ENCODE measurements at places on chromosomes 7 and 10.

GRCh38 chr7:45593877-45594276 lies 19.7 kb downstream of the ADCY1 start:
- DNase-seq: no peak

GRCh38 chr7:138848056-138848980 lies 50.3 kb upstream of the ATP6V0A4 start:
- DNase-seq: no peak

DNA sequence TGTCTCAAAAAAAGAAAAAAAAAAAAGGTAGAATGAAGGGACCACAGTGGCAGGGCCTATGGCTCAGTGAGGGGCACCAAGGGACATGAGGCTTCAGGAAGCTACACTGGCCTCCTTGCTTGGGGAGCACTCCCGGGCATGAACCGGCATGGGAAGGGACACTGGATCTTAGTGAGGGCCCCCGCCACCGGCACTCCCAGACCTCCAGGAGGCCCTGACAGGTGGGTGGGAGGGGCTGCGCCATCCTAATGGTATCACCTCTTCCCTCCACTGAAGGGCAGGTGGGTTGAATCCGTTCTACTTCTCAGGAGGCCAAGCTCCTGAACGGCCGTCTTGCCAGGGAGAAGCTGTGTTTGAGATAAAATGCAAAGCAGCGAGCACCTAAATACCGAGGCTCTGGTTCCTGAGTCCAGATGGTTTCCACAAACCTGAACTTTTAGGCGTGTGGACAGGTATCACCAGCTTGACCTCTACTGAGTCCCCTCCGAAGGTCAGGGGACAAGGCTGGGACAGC lies 69.8 kb downstream of the C10orf143 start:
- DNase-seq: no peak

DNA sequence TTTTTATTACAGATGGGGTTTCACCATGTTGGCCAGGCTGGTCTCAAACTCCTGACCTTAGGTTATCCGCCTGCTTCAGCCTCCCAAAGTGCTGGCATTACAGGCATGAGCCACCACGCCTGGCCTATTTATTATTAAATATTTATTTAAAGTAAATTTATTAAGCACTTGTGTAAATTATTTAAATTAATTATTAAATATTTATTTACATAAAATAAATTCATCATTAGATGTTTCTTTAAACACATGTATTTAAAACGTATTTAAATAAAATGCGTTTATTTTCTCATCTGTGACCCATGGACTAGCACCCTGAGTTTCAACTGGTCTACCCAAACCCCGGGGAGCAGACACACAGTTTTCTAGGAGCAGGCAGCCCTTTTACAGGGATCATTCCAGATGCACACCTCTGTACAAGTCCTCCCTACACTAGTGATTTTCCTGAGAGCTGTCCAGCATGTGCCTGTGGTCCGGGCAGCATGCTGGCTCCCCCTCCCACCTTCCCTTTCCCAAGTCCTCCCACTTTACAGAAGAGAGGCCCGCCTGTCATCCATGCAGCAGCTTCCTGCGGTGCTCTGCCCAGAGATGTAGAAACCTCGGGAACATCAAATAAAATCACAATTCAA lies 89.2 kb upstream of the ATP6V0A4 start:
- DNase-seq: no peak

GRCh38 chr10:100303724-100304319 lies 17.3 kb upstream of the BLOC1S2 start:
- no peak for DNase-seq

GRCh38 chr7:21733837-21734236 lies 191.0 kb downstream of the DNAH11 start:
- DNase-seq: no peak

DNA sequence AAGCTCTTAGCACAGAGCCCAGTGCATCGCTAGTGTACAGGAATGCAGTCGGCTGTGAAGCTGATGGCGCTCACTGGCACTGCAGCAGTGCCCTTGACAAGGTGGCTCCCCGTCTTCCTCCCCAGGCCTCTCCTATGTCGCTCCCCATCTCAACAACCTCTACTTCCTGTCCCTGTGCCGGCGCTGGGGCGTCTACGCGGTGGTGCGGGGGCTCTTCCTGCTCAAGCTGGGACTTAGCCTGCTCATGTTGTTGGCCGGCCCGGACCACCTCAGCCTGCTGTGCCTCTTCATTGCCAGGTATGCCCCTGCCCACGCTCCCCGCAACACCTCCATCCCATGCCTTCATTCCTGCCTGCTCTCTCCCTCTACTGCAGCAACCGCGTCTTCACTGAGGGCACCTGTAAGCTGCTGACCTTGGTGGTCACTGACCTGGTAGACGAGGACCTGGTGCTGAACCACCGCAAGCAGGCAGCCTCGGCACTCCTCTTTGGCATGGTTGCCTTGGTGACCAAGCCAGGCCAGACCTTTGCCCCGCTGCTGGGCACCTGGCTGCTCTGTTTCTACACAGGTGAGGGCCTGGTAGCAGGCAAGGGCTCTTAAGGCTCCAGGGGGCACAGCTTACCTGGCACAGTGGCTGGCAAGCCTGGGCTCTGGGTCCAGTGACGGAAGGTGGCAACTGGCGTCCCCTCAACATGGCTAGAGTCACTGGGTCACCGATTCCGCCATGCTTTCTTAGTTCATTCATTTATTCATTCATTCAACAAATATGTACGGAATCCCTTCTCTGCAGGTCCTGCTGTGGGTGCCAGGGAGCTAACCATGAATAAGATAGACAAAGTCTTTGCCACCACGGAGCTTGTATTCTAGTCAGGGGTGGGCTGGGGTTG lies 22.3 kb upstream of the C10orf95 start:
- DNase-seq: no peak

GRCh38 chr7:136131304-136131630 lies 154.1 kb upstream of the MTPN start:
- DNase-seq: no peak

GRCh38 chr10:32295027-32295426 lies 51.9 kb downstream of the EPC1 start:
- no peak for DNase-seq

GRCh38 chr7:70098905-70099672 lies 500.8 kb downstream of the AUTS2 start:
- DNase-seq: no peak

DNA sequence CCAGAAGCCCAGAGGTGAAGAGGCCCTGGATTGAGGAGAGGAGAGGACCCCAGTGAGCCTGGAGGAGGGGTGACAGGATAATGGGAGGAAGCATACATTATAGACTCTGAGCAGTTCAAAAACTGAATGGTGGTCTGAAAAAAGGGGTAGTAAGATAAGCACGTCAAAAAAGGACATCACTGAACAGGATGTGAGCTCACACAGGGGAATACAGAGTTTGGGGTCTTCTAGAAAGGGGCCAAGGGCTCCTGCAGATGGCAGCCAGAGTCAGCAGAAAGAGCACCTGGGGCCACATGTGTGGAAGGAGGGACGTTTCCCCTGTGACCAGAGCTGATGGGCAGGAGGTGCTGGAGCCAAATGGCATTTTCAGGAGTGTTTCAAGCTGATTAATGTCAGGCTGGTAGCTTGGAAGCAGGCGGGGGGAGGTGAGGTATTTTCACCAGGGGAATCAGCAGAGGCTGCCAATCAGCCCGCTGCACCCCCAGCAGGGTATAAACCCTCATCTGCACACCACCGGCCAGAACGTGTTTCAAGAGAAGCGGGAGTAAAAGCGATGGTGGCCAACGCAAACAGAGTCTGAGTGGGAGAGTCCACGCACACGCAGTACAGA lies 85.8 kb downstream of the TNS3 start:
- DNase-seq: no peak

DNA sequence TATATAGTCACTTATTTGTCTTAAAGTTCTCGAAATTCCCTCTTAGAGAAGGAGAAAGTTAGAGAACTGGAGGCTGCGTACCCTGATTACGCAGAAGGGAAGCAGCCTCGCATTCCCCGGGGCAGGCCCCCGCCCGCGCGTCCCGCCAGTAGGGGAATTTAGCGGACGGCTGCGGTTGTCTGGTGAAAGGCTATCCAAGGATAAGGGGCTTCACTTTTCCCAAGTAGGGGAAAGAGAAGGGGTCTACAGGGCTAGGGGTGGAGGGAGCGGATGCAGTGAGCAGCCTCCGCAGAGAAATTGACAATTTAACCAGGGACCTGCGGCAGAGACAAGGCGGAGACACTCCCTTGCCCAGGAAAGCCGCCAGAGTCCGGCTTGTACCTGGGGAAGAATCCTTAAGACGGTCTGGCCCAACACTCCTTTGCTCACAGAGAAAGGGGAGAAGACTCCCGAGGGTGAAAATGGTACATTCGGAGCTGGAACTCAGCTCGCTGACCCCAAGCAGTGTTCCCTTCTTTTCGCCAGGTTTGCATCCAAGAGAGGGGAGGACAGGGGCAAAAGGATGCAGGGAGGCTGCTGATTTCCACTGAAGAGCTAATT lies 994 bp upstream of the MAGI2 start:
- no peak for DNase-seq

DNA sequence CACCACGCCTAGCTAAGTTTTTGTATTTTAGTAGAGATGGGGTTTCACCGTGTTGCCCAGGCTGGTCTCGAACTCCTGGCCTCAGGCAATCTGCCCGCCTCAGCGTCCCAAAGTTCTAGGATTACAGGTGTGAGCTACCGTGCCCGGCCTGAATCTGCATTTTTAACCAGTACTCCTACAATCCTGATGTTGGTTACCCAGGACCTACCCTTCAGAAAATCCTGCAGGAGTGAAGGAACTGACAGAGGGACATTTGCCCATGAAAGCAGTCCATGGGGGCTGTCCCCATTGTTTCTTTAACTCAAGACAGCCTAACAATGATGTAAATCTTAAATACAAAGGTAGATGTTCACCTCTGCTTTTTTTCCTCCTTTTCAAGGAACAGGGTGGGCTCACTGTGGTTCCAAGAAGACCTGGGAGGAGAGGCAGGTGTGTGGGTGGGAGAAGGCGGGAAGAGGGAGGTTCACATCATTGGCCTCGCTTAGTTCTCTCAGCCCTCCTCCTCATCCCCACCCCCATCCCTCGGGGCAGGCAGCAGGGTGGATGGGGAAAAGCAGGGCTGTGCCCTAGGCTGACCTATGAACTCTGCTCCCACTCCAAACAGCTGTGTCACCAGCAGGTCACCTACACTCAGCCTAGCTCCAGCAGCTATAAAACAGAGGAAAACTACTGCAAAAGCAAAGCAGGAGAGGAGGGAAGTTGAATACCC lies 13.5 kb downstream of the LRRC20 start:
- no peak for DNase-seq

DNA sequence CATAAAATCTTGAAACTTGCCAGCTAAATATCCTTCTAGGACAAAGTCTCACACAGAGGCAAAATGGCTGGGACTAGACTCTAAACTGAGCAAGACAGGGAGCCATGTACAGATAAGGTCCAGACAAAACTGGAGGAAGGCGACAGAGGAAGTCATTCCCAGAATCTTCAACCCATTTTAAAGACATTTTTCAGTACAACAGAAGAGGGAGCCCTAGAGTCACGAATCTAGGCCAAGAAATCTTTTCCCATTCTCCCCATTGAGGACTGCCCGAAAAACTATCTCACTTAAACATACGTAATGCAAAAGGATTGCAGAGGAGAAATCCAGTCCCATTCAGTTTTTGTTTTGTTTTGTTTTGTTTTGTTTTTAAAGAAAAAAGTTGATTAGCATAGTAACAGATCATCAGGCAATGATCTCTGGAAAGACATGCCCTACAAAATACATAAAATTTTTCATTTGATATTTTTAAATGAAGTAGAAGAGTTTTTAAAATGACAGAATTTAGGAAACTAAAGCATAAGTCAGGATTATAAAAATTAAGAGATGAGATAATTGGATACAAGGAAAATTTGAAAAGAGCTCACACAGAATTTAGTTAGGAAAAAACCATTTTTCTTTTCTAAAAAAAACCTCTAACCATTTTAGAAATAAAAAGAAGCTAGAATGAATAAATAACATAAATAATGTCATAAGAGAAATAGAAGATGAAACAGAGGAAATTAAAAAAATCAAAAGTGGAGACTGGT lies 16.9 kb upstream of the PRF1 start:
- DNase-seq: no peak

DNA sequence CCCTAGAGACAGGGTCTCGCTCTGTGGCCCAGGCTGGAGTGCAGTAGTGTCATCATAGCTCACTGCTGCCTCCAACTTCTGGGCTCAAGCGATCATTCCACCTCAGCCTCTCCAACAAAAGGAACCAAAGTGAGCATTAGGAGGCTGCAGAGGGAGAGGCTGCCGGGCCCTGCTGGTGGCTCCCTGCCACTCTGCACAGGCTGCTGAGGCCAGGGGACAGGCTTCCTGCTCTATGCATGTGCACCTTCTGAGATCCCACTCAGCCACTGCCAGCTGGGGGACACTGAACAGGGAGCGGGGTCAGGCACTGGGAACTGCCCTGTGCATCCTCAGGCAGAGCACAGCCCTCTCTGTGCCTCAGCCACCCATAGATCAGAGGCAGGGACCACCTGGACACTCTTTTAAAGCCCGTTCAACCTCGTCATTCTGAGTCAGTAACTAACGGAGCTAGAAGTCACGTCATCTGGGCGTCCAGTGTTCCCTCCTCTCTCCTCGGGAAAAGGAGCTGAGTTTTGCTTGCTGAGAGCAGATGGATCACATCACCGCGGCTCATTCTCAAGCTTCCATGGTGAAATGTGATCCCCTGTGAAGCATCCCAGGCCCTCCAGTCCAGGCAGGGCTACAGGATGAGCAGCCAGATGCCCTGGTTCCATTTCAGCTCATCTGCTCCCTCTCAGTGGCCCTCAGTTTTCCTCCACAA lies 109.6 kb downstream of the MYL10 start:
- DNase-seq: no peak

DNA sequence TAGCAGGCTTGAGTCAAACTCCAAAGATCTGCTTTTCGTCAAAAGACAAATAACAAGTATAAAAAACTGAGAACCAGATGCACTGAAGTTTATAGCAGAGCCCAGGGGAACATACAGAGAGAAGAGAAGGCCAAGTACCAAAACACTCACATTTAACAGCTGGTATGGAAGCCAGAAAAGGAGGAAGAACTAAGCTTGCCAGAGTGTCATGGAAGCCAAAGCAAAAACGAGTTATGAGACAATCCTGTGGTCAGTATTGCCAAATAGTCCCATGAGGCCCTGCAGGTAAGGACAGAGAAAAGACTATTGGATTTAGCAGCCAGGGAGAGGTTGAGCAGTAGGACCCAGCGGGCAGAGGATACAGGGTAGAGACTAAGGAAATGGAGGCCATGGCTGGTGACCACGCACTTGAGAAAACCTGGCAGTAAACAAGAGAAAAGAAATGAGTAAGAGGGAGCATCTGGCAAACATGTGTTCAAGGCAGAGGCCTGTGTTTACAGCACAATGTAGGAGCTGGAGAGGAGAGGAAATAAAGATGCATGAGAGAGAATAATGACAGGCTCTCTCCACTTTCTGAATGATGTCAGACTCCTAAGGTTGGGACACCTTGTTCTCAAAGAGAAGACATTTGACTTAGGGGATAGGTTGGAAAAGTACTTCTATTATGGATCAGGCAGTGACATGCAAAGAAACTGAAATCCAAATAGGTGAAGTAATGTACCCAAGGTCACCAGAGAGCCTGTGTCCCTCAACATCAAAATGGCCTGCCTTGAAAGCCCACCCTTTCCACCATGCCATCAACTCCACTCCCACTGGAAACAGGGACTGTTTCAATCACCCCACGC lies 9.1 kb downstream of the CREB3L2 start:
- DNase-seq: no peak

GRCh38 chr7:50832744-50833143 lies 50.0 kb upstream of the GRB10 start:
- no peak for DNase-seq

GRCh38 chr10:43867113-43867512 lies 218.4 kb upstream of the ZNF32 start:
- DNase-seq: no peak

All from NCI-H1048 (cell line).